ENCODE measurements at places on chromosomes 12 and 14. TPM values are rescaled to one million over a fixed set of nuclear protein-coding genes. Genes with fewer than 3 reads are reported as not detected.

DNA sequence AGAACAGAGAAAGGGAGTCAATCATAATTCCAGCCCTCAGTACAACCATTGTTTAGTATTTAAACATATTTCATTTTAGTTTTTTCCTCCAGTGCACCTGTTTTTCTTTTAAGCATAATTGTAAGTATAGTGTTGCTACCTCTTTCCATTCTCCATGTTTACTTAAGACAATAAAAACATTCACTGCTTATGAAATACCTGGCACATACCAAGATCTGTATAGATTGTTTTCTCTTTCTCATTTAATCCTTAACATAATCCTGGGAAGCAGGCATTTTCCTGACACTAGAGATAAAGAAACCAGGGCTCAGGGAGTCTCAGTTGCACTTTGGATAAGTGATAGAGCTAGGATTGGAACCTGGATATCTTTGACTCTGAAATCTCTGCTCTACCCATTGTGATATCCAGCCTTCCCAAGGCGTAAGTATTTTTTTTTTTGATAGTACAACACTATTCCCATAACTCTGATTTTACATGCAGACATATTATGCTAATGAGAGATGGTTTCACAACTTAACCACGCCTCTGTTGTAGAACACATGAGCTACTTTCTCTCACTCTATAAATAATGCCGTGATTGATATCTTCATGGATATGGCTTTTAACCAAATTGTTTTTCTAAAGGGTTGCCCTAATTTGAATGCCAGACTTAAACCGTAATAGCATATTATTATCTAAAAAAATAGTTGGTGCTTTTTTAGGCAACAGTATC is 11.8 kb upstream of the KRT7 start:
- H3K4me1 ChIP-seq = peaks cover 15% of the 10 kb centered on the region
- H3K27me3 ChIP-seq = peaks cover 45% of the 10 kb centered on the region
- no peak overlapping the region for H3K4me3 ChIP-seq
- H3K36me3 ChIP-seq = no peaks in the 10 kb centered on the region

RNASE3 gene
- not detected for total RNA-seq

DNA sequence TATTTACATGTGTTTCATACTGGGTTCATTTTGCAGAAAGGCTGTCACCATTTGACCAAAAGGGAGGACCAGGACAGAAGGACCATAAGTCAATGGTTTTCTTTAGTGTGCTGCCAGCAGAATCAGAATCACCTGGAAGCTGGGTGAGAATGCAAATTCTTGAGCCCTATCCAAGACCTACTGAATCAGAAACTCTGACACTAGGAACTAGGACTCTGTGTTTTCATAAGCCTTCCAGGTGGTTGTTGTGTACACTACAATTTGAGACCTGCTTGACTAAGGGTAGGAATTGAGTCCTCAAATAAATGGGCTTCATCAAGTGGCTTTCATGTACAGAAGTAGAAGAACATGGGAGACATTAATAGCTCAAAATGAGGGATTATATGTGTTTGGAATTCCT is 32.2 kb downstream of the PDE6H start:
- H3K4me1 ChIP-seq = no peaks in the 10 kb centered on the region
- DNase-seq = no peak
- H3K4me3 ChIP-seq = no peak overlapping the region
- peaks cover 50% of the 10 kb centered on the region for H3K27me3 ChIP-seq
- no peaks in the 10 kb centered on the region for H3K36me3 ChIP-seq

KLHDC1 gene
- total RNA-seq = 2.6 TPM

DNA sequence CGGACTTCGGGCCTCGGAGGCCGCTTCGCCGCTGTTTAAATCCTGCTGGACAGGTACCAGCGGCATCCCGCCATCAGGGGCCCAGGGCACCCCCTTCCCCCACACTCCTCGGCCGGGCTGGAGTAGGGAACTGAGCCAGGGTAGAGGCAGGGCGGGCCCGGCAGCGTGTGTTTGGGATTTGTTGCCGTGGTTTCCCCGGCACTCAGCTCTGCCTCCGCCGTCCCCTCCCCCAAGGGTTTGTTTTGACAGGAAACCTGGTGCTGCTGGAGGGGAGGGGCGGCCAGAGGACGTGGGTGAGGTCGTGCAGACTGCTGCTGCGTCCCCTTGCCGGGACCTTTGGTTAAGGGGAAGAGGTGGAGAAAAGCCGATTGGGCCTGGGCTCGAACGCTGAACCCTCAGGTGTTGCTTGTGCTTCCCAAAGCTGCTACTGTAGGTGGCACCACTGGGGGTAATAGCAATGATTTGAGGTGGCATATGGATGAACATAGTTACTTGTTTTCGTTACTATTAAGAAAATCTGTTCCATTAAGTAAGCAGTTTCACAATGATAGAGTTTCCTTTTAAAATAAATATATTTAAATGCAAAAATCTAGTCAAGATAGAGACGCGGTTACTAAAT is 778 bp downstream of the TCP11L2 start:
- peak overlapping the region; percentile 98 for H3K27ac ChIP-seq
- peaks cover 32% of the 10 kb centered on the region for H3K4me1 ChIP-seq
- H3K4me3 ChIP-seq = peak overlapping the region; percentile 94
- no peaks in the 10 kb centered on the region for H3K27me3 ChIP-seq

- peaks cover 12% of the 10 kb centered on the region for H3K4me1 ChIP-seq
- no peak for DNase-seq
- H3K27ac ChIP-seq = no peak overlapping the region
- no peaks in the 10 kb centered on the region for H3K27me3 ChIP-seq
- H3K4me3 ChIP-seq = no peak overlapping the region
Measured at GRCh38 chr14:95101736-95102679, 55.3 kb downstream of the DICER1 start.

GRCh38 chr12:41230756-41231155 is 42.6 kb downstream of the PDZRN4 start:
- no peak overlapping the region for H3K4me3 ChIP-seq
- H3K27ac ChIP-seq = no peak overlapping the region
- no peak for DNase-seq
- H3K4me1 ChIP-seq = no peaks in the 10 kb centered on the region
- H3K27me3 ChIP-seq = no peaks in the 10 kb centered on the region

COCH gene
- total RNA-seq = 0.38 TPM

DIO2 gene
- not detected for total RNA-seq

CLEC7A gene
- total RNA-seq = not detected

DNA sequence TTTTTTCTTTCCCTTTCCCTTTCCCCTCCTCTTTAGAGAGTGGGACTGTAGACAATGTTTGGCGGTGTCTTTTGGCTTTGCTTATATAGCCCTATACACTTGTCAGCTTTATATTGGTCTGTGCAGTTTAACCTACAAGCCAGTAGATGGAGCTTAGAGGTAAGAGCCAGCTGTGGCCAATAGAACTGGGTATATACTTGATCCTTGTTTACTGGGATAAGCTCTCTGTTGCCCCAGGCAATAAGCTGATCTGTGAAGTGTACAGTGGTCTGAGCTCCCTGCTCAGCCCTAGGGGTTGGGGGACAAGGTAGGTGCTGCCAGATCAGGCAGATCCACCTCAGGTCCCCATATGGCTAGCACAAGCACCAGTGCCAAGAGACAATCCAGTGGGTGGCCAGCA is 434.1 kb downstream of the NOVA1 start:
- no peak overlapping the region for H3K27ac ChIP-seq
- no peak overlapping the region for H3K4me3 ChIP-seq
- H3K36me3 ChIP-seq = no peaks in the 10 kb centered on the region
- no peaks in the 10 kb centered on the region for H3K27me3 ChIP-seq

DNA sequence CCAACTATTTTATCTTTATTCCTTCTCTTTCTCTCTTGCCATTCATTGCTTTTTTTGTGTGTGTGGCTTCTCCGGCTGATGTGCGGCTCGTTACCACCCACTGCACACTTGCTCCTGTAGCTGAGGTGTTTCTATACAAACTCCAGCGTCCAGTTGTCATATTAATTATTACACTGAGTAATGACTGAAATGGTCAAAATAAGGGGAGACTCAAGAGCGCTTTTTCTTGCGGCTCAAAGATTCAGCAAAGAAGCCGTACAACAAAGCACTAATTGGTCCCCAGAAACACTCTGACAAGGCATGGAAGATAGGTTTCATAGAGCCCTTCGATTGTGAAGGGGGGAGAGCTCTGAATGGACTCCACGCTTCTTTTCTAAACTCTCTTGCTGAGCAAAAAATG is 5.6 kb upstream of the ASCL1 start:
- no peak overlapping the region for H3K4me3 ChIP-seq
- peaks cover 61% of the 10 kb centered on the region for H3K27me3 ChIP-seq
- no peak overlapping the region for H3K27ac ChIP-seq

- no peaks in the 10 kb centered on the region for H3K4me1 ChIP-seq
- no peak for DNase-seq
- H3K27me3 ChIP-seq = no peaks in the 10 kb centered on the region
- no peak overlapping the region for H3K27ac ChIP-seq
- no peaks in the 10 kb centered on the region for H3K36me3 ChIP-seq
Measured at GRCh38 chr12:70733385-70733784, 96.2 kb upstream of the PTPRB start.

Data from activated CD4-positive, alpha-beta memory T cell treated with anti-CD3 and anti-CD28 coated beads, Interleukin-2, amount 10 ng/mL, durations not matched to agents 7 days and 5 days (primary cell).